ENCODE measurements at places on chromosomes 1 and 21.

DNA sequence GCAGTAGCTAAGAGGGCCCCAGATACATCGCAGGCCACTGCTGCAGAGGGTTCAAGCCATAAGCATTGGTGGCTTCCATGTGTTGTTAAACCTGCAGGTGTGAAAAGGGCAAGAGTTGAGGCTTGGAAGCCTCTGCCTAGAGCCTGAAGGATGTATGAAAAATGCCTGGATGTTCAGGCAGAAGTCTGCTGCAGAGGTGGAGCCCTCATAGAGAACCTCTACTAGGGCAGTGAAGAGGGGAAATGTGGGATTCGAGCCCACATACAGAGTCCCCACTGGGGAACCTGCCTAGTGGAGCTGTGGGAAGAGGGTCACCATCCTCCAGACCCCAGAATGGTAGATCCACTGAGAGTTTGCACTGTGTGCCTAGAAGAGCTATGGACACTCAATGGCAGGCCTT, 30.6 kb upstream of the ADGRL4 start:
- no peak for DNase-seq

DNA sequence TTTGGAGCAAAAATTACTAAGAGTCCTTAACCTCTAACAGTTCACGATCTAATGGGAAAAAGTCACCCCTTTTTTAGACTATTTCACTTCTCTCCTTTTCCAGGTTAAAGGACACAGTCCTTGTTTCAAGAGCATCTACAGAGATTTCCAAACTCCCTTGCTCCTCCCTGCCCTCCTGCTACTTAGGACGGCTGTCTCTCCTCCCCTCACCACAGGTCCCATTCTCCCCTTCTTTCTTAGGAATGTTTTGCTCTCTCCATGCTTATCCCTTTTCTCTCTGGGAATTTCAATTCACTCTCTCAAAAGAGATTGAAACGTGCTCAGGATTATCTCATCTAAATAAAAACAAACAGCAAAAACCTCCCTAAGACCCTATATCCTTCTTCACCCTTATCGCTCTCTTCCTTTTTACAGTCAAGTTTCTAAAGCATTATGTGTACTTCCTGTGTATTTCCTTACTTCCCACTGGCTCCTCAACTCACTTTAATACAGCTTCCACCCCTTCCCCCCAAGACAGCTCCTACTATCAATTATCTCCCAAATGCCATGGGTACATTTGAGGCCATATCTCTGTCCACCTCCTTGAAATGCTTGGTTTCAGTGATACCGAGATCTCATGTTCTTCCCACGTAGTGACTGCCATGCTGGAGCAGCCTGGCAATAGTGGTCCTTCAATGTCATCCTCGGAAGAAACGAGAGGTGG, 43.2 kb upstream of the ZNF281 start:
- no peak for DNase-seq

- no peak for DNase-seq
These were observed 95.2 kb downstream of the COQ8A start for GRCh38 chr1:227035316-227035715.

- no peak for DNase-seq
These were observed 299.2 kb downstream of the SRGAP2C start for GRCh38 chr1:121483961-121484424.

DNA sequence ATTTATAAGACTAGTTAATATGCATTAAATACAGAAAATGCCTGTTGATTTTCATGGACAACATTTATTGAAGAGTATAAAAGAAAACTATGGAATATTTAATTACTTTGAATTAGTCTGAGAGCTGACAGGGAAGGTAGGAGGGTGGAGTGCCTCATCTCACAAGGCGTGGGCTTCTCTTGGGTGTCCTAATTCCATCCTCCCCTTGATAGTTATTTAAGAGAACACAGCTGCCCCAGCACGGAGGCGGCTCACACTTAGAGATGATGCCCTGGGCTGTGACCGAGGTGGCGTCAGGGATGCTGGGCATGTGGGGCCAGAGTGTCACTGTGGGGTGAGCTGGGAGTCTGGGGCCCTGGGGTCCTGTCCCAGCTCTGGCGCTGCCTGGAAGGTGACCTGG, 493.0 kb downstream of the PTPRU start:
- DNase-seq: no peak

DNA sequence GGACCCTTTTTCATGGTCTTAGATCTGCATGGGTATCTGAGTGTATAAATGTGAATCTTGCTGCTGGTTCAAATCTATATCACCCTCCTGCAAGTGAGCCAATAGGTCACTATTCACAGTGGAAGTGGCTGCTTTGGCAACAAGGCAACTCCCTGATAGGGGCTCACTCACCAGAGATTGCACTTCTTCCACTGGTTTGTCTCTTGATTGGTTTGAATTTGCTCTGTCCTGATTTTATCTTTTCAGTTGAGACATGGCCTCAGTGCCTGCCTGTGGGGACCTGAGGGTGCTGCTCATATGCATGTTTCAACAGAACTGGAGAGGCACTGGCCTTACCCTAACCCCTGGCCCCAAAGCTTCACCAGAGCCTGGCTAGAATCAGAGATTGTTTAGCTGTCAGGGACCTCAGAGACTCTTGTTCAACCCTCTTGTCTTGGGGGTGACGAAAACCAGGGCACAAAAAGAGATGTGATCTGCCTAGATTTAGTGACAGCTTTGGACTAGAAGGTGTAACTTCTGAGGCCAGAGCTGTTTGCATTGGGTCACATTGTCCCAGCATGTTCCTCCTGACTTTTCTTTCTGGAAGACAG, 16.9 kb downstream of the AVPR1B start:
- DNase-seq: no peak

DNA sequence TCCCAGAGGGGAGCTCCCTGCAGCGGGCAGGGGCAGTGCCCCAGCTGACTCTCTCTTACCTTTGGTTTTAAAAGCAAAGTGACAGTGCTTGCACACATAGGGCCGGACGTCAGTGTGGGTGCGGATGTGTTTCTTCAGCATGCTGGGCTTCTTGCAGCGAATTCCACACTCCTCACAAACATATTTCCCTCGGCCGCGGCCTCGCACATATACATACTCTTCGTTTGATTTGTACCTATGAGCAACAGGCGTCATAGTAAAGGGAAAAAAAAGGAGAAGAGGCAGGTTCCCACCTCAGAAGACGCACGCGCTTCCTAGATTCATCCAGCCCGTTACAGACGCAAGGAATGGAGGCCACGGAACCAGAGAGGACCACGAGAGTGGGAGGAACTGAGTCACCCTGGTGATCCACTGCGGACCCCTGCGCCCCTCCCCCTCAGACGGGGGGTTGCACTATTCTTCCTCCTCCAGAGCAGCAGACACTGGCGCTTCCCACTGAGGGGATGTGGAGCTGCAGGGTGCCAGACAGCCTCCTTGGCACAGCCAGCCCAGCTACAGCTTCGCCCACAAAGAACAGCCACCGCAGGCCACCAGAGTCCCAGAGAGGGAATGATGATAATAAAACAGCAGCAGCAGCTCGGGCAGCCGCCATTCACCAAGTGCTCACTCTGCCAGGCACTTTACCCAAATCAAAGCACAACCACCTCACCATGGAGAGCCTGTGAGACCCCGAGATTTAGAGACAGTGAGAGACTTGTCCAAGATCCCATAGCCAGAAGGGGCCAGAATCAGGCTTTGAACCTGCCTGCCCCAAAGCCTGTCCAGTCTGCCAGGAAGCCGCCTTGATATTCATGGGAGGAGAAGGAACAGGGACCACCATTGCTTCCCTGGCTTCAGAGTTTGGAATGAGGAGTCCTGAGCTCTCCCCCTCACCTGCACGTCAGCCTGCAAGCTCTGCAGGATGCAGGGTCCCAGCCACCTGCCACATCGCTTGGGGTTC, 40.5 kb upstream of the EDN2 start:
- no peak for DNase-seq

GRCh38 chr1:37479255-37480124, 5.1 kb downstream of the ZC3H12A start:
- DNase-seq: no peak

DNA sequence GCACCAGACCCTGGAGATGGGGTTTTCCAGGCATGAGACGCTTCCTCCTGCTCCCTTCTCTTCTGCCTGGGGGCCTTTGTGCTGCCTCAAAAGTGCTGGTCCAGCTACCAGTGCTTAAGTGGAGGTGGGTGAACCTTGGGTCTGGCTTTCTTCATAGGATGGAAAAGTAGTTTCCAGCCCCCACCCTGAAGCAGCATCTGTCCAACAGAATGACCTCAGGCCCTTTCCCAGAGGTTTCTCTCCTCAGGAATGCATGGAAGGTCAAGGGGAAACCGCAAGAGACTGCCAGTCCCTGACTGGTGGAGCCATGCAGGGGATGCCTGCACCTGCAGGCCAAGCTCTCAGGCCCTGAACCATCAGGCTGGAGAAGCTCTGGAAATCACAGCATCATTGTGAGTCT, 63.8 kb downstream of the HMGB4 start:
- no peak for DNase-seq

DNA sequence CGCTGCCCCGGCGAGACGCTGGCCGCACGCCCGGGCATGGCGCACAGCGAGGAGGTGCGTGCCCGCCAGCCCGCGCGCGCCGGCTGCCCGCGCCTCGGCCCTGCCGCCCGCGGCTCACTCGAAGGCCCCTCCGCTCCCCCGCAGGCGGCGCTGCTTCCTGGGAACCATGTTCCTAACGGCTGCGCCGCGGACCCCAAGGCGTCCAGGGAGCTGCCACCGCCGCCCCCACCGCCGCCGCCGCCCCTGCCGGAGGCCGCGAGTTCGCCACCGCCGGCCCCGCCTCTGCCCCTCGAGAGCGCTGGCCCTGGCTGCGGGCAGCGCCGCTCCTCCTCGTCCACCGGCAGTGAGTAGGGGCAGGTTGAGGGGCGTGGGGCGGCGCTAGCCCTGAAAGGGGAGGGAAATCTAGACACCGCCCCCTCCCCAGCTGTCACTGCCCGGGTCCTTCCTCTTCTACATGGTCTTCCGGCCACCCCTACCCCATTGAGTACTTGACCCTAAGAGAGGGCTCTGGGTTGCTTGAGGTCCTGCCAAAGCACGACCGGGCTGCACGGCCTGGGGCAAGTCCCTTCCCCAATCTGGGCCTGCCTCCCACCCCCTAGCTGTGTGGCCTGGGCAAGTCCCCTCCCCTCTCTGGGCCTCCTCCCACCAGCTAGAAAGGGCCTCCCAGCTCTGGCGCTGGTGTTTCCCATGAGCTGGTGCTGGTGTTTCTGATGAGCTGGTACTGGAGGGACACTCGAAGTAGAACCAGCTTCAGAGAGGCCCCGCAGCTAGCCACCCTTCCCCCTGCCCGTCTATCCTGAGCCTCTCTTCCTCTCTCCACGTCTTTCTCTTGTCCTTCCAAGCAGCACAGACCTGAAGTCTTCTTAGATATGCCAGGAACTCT, 17.0 kb downstream of the TNFRSF25 start:
- no peak for DNase-seq

GRCh38 chr1:233477359-233477758, 136.5 kb upstream of the KCNK1 start:
- DNase-seq: no peak

- no peak for DNase-seq
These were observed 44.0 kb downstream of the MATN1 start for GRCh38 chr1:30679201-30679975.

GRCh38 chr21:43906585-43907370, 41.8 kb downstream of the AGPAT3 start:
- DNase-seq: no peak

DNA sequence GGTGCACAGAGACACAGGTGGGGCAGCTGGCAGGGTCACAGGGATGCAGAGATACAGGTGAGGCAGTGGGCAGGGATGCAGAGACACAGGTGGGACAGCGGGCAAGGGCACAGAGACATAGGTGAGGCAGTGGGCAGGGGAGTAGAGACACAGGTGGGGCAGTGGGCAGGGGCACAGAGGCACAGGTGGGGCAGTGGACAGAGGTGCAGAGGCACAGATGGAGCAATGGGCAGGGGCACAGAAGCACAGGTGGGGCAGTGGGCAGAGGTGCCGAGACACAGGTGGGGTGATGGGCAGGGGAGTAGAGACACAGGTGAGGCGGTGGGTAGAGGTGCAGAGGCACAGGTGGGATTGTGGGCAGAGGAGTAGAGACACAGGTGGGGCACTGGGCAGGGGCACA, 117.3 kb upstream of the KLHDC7A start:
- DNase-seq: no peak

DNA sequence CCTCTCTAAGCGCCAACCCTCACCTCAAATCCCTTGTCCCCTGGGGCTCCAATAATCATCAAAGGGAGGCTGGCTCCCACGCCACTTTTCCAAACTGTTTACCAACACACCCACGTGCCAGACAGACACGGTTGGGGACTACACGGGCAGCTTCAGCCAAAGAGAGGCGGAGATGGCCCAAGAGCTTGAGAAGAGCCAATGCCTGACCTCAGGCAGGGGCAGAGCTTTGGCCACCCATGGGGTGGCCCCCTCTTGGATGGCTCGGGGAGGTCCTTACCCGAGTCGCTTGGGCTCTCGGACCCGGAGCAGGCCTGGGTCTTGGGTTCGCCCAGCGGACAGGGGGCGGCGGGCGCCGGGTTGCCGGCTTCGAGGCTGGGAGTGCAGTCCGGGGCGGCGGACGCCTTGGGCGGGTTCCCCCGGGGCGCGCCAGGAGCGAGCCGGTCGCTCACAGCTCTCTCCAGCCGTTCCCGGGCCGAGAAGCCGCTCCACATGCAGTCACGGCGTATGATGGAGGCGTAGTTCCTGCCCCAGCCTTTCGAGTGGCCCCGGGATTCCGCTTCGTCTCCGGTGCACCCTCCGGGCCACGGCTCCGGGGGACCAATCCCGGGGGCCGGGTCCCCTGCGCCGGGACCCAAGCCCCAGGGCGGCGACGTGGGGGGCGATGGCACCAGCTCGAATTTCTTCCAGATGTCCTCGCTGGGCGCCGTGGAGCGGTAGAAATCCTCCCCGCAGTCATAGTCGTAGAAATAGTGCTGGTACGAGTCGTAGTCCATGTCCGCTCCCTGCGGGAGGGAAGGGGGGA, 854 bp downstream of the MYCL start:
- DNase-seq: no peak

- DNase-seq: no peak
These were observed 20.3 kb downstream of the NIPAL3 start for GRCh38 chr1:24435782-24436365.

GRCh38 chr1:94743862-94744261, 76.3 kb upstream of the SLC44A3 start:
- no peak for DNase-seq

GRCh38 chr1:212625781-212626450, 17.4 kb downstream of the ATF3 start:
- DNase-seq: no peak

- no peak for DNase-seq
These were observed 37.0 kb downstream of the S100A6 start for GRCh38 chr1:153498746-153499145.

- DNase-seq: no peak
These were observed 27.8 kb downstream of the CCDC185 start for GRCh38 chr1:223421025-223421424.

- no peak for DNase-seq
These were observed 2.3 kb downstream of the SLC37A1 start for GRCh38 chr21:42515708-42516502.

DNA sequence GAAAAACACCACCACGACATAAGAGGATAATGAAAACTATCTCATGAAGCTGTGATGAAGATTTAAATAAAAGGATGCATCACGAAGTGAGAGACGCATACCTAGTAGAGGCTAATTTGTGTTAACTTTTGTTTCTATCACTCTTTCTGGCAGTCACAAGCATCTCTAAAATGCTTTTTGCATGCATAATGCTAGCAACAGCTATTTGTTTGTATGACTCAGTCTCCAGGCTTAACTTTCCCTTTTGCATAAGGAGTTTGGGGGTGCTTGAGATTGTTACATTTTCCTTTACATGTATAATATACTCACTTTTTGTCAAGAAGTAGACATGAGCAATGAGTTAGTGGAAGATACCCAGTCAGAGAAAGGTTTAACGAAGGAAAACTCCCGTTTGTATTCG, 385.4 kb downstream of the DISC1 start:
- DNase-seq: no peak

- DNase-seq: no peak
These were observed 35.9 kb downstream of the HMGB4 start for GRCh38 chr1:33899746-33900145.

- DNase-seq: no peak
These were observed 41.3 kb upstream of the RAB3GAP2 start for GRCh38 chr1:220313576-220313975.

Measured in renal pelvis (tissue), 12 donors.